SK-N-SH treated with all-trans-retinoic acid at 6 μM for 48 hours (cell line): ENCODE measurements at places on chromosomes 11 and 22.

DNA sequence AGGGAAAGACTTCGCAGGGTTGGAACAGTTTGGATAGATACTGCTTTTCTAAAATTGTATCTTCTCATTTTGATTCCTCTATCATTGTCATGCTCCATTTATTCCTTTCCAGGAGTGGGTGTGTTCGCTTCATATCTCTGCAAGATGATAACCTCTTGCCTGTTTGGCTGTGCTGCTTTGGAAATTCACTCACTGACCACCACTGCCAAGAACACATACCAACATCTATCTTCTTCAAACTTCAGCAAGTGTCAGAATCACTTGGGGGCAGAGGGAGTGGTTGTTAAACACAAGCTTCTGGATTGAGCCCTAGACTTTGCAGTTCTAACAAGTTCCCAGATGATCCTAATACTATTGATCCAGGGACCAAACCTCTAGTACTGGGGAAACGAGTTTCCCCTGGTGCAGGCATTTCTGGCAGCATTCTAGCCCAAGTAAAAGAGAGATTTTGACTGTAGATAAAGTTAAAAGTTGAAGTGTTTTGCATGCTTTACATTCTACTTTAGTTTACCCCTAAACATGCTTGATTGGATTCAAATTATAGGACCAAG, 11.5 kb upstream of the DKK3 start:
- peak; percentile 43 for ATAC-seq

- ATAC-seq = no peak
Observed at GRCh38 chr11:60974726-60975125, 3.2 kb downstream of the CD6 start.

GRCh38 chr11:15233371-15234165, 118.8 kb downstream of the INSC start:
- ATAC-seq = no peak

DNA sequence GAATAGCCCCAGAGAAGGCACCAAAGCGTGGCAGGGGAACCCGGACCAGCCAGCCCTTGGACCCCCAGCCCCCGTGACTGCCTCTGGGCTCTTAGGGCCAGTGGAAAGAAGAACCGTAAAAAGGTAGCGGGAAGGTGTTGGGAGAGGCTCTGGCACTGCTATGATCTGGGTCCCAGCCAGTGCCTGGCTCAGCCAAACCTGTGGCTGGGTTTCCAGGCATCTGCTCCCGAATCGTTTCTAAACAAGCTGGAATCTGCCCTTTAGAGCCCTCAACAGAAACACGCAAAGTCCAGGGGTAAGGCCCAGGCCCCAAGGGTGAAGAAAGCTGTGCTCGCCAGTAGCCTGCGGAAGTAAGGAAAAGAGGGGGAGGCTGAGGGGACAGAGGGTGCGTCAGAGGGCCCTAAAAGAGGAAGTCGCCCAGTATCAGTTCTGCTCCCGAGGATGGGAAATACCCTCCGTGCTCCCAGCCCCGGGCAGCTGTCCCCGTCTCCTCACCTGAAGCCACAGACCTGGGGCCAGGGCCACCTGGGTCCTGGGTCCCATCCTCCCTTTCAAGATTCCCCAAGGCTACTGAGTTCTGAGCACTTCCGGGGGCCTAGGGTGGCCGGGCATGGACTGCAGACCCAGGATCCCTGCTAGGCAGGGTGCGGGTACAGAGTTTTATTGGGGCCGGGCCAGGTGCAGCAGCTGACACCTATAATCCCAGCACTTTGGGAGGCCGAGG, 24.7 kb downstream of the IL10RA start:
- no peak for ATAC-seq

GRCh38 chr11:114090225-114090910, 30.9 kb downstream of the ZBTB16 start:
- ATAC-seq = no peak

DNA sequence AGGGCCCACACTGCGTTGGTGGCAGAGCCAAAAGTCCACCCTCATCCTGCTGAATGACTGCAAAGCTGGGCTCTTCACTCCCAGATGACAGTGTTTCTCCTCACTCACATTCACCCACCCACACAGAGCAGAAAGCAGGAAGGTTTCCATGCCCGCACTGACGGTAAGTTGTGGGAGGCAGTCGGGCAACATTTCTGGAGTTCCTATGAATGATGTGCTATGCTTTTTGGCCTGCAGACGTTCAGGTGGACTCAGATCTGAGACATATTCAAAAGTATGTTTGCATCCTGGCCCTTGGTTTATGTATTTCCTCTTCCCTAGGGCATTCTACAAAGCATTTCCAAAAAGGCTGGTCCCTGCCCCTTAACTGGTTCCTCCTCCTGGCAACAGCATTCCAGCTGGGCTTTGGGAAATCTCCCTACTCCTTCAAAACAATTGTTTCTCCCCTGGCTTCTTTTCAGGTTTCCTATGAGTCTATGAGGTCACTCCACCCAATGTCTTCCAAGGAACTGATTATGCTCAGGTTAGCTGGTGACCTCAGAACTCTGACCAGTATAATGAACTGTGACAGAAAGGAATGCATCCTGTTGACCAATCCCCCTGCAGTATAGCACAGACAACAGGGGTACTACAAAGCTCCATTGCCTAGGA, 36.4 kb downstream of the PACSIN2 start:
- peak; percentile 22; the same call in 2 of the 3 replicates for ATAC-seq

- 0 out of 3 replicates have a peak, but pooled peaks have one; percentile 10 for ATAC-seq
Observed at GRCh38 chr11:12118949-12119348, 8.6 kb downstream of the MICAL2 start.

GRCh38 chr11:10294290-10294953, 403 bp upstream of the SBF2 start:
- ATAC-seq = peak; percentile 37

GRCh38 chr11:119713359-119714040, 15.5 kb downstream of the NECTIN1 start:
- ATAC-seq = no peak

DNA sequence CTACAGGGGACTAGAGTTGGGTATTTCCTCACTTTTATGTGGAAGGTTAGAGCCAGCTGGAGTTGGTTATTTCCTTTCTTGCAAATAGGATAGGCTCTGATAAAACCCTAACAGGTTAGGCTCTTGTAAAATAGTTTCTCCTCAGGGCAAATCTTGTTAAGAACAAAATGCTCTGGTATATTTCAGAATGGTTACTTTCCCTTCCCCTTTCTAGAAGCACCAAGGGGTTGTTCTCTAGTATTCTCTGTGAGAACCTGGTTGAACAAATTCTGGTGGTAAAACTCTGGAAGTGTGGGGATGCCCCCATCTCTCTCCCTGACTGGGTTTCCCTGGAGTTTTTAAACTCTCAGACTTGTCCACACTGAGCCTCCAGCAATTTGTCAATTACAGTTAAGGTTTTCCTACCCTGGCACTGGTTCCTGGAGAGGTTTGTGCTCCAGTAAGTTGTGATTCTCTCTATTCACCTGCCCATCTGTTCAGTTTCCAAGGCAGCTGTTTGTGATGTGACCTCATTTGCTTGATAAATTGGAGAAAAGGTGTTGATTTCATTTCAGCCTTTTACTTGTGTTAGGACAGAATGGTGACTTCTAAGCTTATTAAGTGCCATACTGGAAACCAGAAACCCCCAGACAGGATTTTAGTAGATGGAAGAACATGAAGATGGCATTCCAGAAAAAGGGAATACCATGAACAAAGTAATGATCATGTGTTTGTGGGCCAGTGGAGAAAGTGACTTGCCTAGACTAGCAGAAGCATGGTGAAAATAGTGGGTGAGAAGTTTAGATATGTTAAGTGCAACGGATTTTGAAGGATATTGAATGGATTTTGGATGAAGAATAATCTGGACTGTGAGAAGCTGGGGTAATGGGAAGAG, 64.6 kb downstream of the EXT2 start:
- no peak for ATAC-seq

GRCh38 chr11:66081505-66081904, 11.4 kb downstream of the PACS1 start:
- peak; percentile 65 for ATAC-seq
